ENCODE measurements at places on chromosomes 5 and 9. TPM values are rescaled to one million over a fixed set of nuclear protein-coding genes. Genes with fewer than 3 reads are reported as not detected.

- no peaks in the 10 kb centered on the region for H3K36me3 ChIP-seq
- no peaks in the 10 kb centered on the region for H3K4me1 ChIP-seq
- H3K27me3 ChIP-seq: no peaks in the 10 kb centered on the region
- H3K4me3 ChIP-seq: no peak overlapping the region
- H3K27ac ChIP-seq: peak overlapping the region; percentile 17
- DNase-seq: peak; percentile 84
Observed at GRCh38 chr5:142342128-142342981, 17.5 kb upstream of the SPRY4 start.

DNA sequence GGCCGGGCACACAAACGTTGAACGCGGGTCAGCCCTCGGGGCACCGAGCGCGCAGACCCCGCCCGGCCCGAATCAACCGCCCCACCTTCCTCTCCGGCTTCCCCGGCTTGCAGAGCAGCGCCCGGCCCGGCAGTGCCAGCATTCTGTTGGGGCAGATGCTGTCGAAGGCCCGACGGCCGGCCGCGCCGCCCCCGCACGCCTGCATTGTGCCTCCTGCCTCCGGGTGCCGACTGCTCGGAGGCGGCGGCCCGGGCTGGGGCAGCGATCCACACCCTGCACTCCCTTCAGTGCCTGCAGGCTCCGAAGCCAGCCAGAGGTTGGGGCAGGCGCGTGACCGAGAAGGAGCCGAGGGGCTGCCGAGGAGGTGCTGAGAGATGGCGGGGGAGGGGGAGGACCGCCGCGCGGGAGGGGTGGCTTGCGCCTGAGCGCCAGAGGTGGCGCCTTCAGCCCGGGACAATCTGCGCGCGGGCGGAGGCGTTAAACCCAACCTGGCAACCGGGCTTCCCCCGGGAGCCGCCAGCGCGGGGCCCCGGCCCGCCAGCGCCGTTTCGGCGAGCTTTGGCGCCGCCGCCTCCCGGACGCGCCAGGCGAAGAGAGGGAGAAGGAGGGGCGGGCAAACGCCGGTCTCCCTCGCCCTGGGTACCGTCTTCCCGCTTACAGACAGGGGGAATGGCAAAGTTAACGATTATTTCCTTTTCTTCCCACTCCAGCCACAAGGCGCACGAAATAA lies at the start of gene MCIDAS:
MCIDAS (minus strand) TSS at position 382 of the 730 bp plus-strand sequence; CDS start at position 205, 177 bp downstream.
- no peak for DNase-seq
- H3K27me3 ChIP-seq: peaks cover 94% of the 10 kb centered on the region
- no peak within 1 kb of the TSS for H3K27ac ChIP-seq
- peak within 1 kb of the TSS; percentile 12 for H3K4me3 ChIP-seq
- no peaks in the 10 kb centered on the region for H3K36me3 ChIP-seq
- H3K4me1 ChIP-seq: no peaks in the 10 kb centered on the region

GRCh38 chr5:15252331-15252730 lies 247.6 kb upstream of the FBXL7 start:
- H3K27ac ChIP-seq: no peak overlapping the region
- no peak for DNase-seq
- no peaks in the 10 kb centered on the region for H3K36me3 ChIP-seq
- H3K4me1 ChIP-seq: no peaks in the 10 kb centered on the region

DNA sequence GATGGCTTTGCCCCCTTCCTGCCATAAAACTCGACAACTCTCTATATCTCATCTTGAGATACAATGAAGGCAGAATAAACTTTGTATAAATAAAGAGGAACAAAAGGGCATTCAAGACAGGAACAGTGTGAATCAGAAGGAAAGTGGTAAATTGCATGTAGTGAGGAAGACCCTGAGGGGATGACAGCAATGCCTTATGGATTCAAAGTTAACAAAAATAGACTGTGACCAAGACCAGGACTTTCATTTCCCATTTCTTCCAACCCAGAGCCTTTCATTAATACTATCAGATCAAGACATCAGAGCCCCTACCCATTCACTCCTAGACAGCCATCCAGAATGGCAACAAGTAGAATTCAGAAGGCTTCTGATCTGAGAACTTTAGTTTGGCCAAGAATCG lies 46.4 kb upstream of the ZNF462 start:
- no peak overlapping the region for H3K27ac ChIP-seq
- H3K36me3 ChIP-seq: no peaks in the 10 kb centered on the region
- DNase-seq: no peak

DNA sequence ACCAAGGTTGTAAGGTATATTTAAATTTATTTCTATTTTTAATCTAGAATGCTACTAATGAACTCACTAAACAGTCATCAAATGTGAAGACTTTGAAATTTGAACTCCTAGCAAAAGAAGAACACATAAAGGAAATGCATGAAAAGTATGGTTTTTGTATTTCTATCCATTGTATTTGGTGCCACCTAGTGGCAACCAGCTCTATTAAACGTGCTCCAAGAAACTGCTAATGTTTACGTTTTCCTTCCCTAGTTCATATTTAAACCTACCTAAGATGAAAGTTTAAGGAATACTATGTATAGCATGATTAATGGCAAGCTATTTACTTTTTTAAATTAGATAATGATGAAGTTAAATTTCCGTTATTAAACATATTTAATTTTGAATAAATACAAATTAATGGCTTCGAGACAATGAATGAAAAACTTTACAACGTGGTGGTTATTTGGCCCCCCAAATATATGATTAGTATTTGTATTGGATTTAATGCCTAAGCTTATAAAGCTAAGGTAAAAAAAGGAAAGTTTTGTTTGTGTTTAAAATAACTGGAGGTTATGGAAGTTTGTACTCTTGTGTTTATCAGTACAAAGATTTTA lies 115.9 kb upstream of the SH3GL2 start:
- no peaks in the 10 kb centered on the region for H3K27me3 ChIP-seq
- no peak overlapping the region for H3K27ac ChIP-seq
- no peaks in the 10 kb centered on the region for H3K36me3 ChIP-seq
- H3K4me3 ChIP-seq: no peak overlapping the region
- no peaks in the 10 kb centered on the region for H3K4me1 ChIP-seq
- peak; percentile 81 for DNase-seq

DNA sequence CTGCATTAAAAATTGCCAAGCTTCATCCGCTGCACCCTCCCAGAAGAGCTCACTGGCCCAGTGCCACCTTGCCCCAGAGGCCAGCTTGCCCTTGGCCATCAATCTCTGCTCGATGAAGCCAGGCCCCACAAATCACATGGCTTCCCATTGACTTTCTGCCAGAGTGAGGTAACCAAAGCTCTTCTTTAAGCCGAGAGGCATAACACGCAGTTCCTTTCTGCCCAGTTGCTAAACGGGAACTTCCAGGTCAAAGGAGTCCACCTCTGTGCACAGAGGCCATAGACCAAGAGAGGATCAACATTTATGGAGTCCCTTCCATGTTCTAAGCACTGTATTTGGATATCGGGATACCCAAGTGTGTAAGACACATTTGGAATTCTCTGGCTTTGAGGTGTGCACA lies 208.8 kb downstream of the KIF4B start:
- H3K36me3 ChIP-seq: no peaks in the 10 kb centered on the region
- H3K4me1 ChIP-seq: no peaks in the 10 kb centered on the region
- no peaks in the 10 kb centered on the region for H3K27me3 ChIP-seq
- no peak for DNase-seq

GRCh38 chr5:148858106-148858505 lies 31.7 kb downstream of the ADRB2 start:
- DNase-seq: no peak
- H3K27me3 ChIP-seq: no peaks in the 10 kb centered on the region
- H3K36me3 ChIP-seq: no peaks in the 10 kb centered on the region

DNA sequence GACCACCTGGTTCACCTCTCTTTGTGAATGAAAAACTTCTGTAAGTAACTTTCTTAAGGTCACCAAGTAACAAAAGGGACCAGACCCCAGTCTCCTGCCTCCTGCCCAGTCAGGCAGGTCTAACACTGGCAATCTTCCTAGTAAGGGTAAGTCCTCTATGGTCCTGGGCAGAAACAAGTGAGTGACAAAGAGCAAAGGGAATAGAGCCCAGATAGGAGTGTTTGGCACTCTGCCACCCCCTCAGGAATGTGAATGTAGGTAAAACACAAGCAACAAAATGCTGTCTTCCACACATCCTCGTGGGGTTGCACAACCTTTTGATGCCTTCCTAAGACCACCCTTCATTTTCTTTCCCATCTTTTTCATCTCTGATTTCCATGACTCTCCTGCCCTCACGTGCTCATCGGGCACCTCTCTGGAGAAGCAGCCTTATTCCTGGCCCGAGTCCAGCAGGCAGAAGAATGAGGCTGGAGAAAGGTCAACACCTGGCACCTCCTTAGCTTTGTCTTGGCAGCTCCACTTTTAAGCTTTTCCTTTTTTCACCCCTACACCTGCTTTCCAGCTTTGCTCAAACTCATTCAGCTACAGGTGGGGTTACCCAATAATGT lies 90.2 kb upstream of the LHFPL2 start:
- no peak overlapping the region for H3K4me3 ChIP-seq
- no peak for DNase-seq
- no peaks in the 10 kb centered on the region for H3K27me3 ChIP-seq
- no peaks in the 10 kb centered on the region for H3K4me1 ChIP-seq
- no peak overlapping the region for H3K27ac ChIP-seq
- H3K36me3 ChIP-seq: no peaks in the 10 kb centered on the region

- no peak for DNase-seq
- no peak overlapping the region for H3K27ac ChIP-seq
- H3K36me3 ChIP-seq: no peaks in the 10 kb centered on the region
- no peaks in the 10 kb centered on the region for H3K4me1 ChIP-seq
- no peak overlapping the region for H3K4me3 ChIP-seq
- H3K27me3 ChIP-seq: no peaks in the 10 kb centered on the region
Observed at GRCh38 chr9:102459828-102460227, 535.3 kb upstream of the CYLC2 start.

DNA sequence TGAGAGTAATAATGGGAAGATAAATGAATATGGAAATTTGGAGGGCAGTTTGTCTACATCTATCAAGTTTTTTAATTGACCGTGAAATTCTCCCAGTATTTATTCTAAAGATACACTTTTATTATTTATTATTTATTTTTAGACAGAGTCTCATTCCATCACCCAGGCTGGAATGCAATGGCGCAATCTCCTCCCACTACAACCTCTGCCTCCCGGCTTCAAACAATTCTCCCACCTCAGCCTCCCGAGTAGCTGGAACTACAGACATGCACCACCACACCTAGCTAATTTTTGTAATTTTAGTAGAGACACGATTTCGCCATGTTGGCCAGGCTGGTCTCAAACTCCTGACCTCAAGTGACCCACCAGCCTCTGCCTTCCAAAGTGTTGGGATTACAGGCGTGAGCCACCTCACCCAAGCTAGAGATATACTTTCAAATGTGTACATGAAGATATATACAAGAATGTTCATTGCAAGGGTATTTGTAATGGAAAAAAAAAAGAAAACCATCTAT lies 97.7 kb upstream of the SLC12A2 start:
- H3K4me1 ChIP-seq: peaks cover 9% of the 10 kb centered on the region
- no peaks in the 10 kb centered on the region for H3K27me3 ChIP-seq
- no peaks in the 10 kb centered on the region for H3K36me3 ChIP-seq

DNA sequence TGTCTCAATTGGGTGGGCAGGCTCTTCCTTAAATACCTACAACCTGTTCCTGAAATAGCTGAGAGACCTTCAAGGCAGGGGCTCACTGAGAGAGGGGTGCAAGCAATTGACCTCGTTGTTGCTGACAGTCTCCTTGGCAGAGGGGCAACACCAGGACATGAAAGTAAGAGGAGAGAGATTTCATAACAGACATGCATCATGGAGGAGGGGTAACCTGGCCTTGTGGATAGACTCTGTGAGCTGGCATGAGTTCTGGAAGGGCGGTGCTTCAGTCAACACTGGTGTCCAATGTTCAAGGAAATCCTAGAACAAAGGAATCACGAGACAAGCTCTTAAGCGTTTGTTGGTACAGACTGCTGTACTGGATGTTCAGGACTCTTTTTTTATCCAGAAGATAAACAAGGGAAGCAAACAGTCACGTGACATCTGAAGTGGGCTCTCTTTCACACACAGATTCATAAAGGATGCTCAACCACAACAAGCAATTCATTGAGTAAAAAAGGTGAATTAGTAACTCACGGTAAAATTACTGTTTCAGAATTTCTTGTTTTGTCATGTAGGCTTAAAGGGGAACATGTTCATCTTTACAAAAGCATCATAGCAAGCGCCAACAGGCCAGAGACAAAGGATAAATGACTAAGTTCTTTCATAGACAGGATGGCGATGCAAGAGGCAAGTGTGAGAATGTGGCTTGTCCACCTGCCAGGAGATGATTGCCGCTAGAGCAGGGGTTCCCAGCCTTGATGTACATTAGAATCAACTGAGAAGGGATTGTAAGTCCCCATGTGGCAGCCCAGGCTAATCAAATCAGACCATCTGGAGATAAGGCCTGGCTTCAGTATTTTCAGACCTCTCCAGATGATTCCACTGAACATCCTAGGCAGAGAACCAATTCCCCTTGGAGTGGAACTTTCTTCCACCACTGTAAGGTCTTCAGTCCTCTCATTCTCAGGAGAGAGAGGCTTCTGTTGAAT lies 20.7 kb downstream of the ANKRA2 start:
- no peak for DNase-seq
- H3K27ac ChIP-seq: no peak overlapping the region
- no peaks in the 10 kb centered on the region for H3K36me3 ChIP-seq
- H3K4me1 ChIP-seq: peaks cover 5% of the 10 kb centered on the region
- no peaks in the 10 kb centered on the region for H3K27me3 ChIP-seq
- no peak overlapping the region for H3K4me3 ChIP-seq

DNA sequence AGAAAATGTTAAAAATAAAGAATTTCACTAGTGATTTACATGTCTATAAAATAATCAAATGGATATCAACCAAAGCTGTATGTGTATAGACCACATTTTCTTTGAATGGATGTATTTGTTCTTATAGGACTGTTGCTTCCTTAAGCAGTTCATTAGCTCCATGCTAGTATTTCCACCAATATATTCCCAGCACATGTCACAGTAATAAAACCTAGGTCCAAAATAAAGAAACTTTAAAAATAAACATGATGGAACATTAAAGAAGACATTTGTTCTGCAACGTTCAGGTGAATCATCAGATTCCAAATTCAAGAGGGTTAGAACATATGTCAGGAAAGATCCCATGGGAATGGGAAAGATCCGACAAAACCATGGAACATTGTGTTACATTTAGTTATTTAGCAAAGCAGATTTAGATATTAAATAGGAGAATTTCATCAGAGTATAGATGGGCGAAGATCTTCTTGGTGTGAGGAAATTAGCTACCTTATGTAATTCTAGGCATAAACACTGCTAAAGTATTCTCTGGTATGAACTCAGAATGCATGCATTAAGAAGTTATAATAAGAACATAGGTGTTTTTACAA lies 490.7 kb downstream of the CDH18 start:
- no peak for DNase-seq
- H3K4me1 ChIP-seq: no peaks in the 10 kb centered on the region
- no peak overlapping the region for H3K27ac ChIP-seq
- H3K4me3 ChIP-seq: no peak overlapping the region

GRCh38 chr9:86846656-86847055 lies 100.7 kb downstream of the GAS1 start:
- H3K36me3 ChIP-seq: no peaks in the 10 kb centered on the region
- no peaks in the 10 kb centered on the region for H3K4me1 ChIP-seq
- DNase-seq: no peak
- H3K4me3 ChIP-seq: no peak overlapping the region
- H3K27ac ChIP-seq: no peak overlapping the region

The ACOT12 gene
- total RNA-seq: 2.0 TPM

The ZNF879 gene
- 7.1 TPM for total RNA-seq

The SLC34A3 gene
- not detected for total RNA-seq

The SPINK6 gene
- total RNA-seq: not detected

The CAMK2A gene
- total RNA-seq: 0.77 TPM

The PCDHA1 gene
- total RNA-seq: under 0.01 TPM

The ARHGEF28 gene
- 34.3 TPM for total RNA-seq

The OBP2B gene
- not detected for total RNA-seq

The TRIP13 gene
- 2.1 TPM for total RNA-seq

The CDC23 gene
- total RNA-seq: 26.8 TPM

The PCDHB5 gene
- 2.8 TPM for total RNA-seq

Measured in fibroblast of lung (primary cell).